Fibroblast of skin of abdomen (primary cell): ENCODE measurements at places on chromosomes 6 and 20.
A peak's percentile ranks its signal among the peaks of the same experiment; 100 is the strongest.

DNA sequence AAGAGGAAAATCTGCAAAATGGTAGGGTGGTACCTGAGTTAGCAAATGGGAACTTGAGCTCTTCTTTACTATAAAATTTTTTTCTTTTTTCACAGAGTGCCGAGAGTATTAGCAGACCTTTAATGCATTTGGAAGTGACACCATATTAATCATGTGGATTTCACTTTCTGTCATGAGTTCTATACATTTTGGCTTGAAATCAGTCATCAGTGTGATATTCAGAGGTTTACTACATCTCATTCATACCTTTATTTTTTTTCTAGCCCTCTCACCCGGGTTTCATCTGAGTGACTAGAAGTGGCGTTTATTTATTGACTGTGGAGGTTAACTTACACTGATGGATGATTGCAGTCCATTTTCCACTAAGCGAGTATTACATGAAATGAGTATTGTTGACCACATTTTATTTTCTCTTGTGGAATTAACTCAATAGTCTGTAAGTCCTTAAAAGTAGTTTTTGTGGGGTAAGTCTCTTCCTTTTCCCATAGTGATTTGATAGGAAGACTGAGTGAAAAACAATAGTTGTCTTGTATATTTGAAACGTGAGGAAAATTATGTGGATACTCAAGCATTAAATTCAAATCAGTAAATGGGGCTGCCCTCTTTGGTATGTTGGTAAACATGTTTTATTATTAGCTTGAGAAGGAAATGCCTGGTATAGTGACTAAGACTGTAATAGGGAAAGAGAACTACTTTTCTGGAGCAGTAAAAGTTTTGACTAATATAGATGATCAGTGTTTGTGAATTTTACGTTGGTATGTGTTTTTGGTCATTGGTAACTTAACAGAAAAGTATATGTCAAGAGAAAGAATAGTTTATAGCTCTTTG is 55.5 kb downstream of the JARID2 start:
- DNase-seq = no peak

DNA sequence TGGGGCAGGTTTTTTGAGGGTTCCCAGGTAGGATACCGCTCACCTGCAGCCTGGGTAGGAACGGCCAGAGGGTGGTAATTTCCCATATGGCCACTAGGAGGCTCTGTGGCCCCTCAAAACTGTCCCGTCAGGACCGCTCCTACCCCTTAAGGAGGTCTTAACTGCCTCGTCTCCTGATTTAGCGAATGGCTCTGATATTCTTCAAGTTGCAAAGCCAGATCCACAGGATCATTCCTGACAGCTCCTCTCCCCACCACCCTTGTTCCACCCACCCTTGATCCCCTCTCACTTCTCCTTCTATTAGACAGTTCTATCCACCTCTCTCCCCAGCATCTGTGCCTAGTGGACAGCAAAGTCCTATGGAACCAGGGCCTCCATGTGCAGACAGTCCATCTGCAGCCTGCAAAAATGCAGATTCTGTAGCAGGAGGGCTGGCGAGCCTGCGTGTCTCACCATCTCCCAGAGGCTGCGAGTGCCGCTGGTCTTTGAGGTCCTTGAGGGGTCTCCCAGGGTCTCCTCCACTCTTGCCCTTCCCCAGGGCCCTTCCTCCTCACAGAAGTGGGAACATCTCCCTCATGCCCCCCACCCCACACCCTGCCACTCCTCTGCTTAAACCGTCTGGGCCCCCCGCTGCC is 34.3 kb upstream of the ZBP1 start:
- peak; percentile 62 for DNase-seq

- peak; percentile 23 for DNase-seq
Measured at GRCh38 chr6:129996387-129996786, 22.0 kb upstream of the L3MBTL3 start.

GRCh38 chr6:137775227-137775626 is 91.8 kb upstream of the TNFAIP3 start:
- DNase-seq = no peak

GRCh38 chr6:138769102-138769676 is 4.4 kb upstream of the CCDC28A start:
- DNase-seq = no peak

DNA sequence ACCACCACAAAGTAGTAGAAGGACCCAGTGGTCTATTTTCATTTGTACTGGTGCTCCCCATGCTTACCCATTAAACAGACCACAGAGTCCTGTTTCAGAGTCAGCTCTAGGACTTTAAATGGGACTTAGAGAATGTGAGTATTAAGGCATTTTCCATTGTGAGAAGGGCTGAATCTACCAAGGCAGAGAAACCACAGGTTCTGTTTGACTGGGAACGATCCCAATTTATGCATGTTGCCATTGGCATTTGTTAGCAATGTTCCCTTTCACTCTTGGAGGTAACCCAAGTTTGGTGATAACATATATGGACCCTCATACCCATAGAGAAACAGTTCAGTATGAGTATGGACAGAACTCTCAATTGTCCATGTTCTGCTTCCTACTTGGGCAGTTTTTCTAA is 672.8 kb downstream of the KIF16B start:
- peak; percentile 35 for DNase-seq

DNA sequence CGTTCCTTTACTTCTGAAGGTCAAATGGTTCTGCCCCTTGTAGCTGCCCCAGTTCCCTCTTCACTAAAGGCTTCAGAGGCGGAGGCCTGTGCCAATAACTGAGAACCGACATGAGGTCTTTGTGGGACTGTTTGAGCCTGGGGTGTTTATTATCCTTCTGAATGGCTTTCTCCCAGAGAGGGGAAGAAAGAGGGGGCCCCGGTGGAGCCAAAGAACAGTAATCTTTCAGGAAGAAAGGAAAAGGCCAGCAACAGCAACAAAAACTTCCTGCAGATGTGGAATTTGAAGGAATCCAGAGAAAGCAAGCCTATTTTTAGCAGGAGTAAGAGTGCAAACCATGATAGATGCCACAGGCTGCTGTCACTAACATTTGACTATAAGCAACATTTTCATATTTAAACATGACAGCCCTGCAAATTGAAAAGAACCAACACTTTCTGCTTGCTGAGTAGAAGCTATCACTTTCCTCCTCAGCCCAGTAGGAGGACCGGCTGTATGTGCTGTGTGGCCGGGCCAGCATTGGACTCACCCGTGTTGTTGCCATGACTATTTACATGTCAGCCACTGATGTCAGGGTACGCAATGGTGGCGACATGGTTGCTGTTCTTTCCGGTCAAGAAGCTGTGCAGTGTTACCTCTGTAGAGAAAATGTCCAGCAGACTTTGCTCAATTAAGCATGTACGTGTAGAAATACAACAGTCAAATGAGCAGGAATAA is 121.3 kb downstream of the SOBP start:
- no peak for DNase-seq

DNA sequence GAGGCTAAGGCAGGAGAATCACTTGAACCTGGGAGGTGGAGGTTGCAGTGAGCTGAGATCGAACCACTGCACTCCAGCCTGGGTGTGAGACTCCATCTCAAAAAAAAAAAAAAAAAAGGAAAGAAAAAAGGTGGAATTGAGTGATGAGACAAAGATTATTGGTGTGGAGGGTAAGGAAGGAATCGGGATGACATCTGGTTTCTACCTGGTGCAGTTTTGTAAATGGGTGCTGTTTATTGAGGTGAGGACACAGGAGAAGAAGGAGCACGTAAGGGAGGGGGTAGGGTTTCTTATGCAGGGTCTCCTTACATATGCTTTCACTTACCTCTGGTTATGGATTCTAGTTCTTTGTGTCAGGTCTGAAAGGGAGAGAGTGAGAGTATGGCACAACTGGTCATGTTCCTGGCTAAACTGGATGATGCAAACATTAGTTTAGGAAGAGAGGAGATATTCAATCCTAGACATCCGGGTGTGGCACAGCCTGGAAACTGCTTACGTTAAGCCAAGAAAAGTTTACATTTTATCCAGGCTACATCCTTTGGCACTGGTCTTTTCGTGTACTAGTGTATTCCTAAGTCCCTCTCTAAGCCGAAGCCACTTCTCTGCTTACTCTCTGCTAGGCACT is 5.4 kb downstream of the RALY start:
- no peak for DNase-seq

DNA sequence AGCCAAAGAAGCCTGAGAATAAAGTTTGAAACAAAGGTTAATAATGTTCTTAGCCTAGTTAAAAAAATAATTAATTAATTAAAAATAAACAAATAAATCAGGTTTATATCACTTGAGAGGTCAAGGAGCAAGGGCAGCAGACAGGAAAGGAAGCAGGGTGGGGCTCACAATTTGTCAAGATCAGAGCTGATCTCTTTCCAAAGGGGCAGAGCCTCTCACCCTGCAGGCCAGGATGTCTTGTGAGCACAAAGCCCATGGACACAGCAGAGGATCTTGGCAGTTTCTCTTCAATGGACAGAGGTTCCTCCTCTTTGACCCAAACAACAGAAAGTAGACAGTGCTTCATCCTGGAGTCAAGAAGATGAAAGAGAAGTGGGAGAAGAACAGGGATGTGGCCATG is 14.9 kb downstream of the ULBP1 start:
- DNase-seq = no peak

DNA sequence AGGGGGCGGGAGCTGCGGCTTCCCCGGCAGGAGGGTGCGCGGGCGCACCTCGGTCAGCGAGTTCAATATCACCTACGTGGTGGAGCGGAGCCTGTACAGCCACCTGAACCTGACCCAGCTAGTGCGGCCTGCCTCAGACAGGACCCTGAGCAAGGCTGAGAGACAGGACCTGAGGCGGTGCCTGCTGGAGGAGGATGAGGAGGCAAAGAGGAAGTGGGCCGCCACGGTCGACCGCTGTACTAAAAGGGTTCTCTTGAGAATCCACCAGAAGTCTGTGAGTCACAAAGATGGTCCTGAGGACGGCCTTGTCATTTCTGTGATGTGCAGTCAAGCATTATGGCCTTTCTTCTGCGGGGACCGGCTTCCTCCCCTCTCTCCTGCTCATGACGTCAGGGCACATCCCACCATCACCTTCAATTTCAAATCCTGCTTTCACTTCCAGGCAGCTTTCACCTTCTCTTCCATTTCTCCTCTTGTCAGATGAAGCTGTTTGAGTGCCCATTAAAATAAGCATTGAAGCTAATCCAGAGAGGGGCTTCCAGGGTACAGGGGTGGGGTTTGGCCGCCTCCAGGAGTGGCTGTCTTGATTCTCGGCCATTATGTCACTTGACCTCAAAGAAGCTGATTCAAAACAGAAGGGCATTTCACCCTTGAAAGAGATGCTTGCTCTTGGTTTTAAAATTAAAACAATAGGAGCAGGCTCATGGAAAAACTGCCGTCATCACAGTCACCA is 177.6 kb downstream of the SASH1 start:
- DNase-seq = no peak

DNA sequence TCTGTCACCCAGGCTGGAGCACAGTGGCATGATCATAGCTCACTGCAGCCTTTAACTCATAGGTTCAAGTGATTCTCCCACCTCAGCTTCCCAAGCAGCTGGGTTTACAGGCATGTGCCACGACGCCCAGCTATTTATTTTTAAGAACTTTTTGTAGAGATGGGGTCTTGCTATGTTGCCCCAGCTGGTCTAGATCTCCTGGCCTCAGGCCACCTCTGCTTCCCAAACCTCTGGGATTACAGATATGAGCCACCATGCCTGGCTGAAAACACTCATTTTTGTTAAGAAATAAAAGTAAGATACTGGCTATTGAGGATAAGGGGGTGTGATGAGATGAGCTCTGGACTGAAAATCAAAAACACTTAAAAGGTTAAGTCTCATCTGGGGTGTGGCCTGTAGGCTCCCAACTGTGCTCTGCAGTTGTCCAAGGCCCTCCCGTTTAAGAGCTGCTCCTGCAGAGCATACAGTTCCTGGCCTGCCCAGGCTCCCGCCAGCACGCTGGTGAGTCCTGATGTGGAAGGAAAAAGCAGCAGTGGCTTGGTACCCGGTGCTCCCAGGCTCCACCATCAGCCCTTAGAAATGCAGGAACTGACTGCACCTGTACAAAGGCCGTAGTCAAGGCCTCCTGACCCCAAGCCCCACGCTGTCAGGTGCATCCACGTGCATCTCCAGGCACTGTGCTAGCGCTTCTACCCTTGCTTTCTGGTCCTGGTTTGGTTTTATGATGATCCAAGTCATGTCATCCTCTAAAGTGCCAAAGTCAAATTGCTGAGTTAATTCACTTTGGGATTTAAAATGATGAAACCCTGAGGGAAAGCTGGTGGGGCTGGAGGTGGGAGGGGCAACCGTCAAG is 111.5 kb downstream of the TMEM242 start:
- no peak for DNase-seq

DNA sequence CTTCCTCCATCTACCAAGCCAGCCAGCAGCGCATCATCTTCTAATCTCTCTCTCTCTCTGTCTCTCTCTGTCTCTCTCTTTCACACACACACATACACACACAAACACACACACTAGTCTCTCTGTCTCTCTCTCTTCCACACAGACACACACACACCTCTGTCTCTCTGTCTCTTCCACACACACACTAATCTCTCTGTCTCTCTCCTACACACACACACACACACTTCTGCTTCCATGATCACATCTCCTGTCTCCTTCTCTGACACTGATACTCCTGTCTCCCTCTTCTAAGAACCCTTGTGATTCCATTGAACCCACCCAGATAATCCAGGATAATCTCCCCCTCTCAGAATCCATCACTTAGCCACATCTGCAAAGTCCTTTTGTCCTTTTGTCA is 181.3 kb downstream of the NFATC2 start:
- DNase-seq = no peak

DNA sequence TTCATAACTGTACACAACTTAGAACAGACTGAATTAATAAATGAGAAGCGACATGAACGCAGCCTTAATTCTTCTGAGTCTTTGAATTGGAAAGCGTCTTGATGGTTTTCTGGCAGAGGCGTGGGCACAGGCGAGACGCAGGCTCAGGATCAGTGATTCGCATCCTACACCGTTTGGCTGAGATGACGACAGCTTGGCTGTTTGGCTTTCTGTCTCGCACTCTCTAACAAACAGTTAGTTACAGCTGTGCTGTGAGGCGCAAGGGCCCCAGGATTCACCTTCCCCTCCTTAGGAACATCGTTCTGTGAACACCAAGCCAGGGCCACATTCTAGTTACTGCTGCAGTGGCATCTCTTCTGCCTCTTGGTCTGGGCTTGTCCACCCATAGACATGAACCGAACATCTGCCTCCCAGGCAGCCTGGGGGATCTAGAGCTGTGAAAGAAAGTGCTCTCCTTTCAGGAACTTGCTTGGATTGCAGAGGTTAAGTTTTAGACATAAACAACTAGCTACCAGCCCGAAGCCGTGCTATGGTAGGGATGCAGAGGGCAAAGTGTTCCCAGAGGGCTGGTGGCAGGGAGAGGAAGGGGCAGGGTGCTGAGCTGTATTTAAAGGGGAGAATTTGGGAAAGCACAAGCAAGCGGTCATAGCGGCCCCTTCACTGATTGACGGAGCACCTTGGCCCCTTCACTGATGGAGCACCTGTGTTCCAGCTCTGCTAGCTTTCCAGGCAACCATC is 49.6 kb downstream of the TCP11 start:
- DNase-seq = peak; percentile 35

GRCh38 chr20:62702895-62703852 is 5.5 kb upstream of the NTSR1 start:
- DNase-seq = peak; percentile 88

DNA sequence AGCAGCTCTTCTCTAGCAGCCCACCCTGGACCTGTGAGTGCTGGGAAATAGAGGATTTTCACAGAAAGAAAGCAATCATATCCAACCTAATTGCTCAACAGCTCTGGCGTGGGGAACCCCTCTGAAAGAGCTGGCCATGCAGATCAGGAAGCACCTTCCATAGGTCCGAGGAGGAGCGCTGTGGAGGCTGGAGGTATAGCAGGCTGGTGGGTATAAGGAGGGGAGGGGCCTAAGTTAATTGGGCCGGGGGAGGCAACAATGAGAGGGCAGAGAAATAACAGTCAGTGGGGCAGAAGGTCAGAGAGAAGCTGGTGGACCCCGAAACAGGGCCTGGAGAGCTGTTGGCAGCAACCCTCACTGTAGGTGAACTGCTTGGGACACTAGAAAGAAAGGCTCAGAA is 40.8 kb downstream of the SNRNP48 start:
- DNase-seq = no peak
